ENCODE measurements at places on chromosomes 7 and 10.

DNA sequence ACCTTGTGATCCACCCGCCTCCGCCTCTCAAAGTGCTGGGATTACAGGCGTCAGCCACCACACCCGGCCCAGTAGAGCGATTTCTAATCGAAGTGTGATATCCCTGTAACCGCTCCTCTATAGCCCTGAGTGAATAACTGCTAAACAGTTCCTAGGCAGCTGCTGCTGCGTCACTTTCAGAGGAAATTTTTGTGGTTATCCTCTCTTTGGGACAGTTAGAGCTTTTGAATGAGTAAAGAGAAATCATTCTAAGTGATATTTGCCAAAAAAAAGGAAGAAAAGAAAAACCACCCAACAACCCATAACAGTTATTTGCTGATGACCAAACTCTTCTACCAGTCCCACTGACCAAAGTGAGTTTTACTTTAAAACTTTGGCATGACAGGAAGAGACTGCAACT lies 59.9 kb downstream of the MKX start:
- no peak for DNase-seq

DNA sequence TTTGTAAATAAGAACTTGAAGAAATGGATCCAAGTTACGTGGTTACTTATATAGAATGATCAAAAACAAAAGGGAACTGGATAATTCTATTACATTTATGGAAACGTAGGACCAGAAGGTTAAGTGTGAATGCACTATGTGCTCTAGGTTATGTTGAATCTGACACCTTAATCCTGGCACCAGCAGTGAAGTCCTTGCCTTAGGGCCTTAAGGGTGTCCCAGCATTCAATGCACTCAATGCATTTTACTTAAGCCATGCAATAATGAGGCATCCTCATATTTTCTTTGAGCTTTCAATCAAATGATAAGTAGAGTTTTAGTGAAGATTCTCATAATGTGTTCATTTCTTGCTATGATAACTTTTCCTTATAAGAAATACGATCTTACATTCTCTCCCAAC lies 178.3 kb upstream of the AGR3 start:
- DNase-seq = no peak

- no peak for DNase-seq
These were observed 102.5 kb downstream of the CD36 start for GRCh38 chr7:80740778-80741545.

- no peak for DNase-seq
These were observed 298.5 kb upstream of the TPK1 start for GRCh38 chr7:145134377-145134776.

DNA sequence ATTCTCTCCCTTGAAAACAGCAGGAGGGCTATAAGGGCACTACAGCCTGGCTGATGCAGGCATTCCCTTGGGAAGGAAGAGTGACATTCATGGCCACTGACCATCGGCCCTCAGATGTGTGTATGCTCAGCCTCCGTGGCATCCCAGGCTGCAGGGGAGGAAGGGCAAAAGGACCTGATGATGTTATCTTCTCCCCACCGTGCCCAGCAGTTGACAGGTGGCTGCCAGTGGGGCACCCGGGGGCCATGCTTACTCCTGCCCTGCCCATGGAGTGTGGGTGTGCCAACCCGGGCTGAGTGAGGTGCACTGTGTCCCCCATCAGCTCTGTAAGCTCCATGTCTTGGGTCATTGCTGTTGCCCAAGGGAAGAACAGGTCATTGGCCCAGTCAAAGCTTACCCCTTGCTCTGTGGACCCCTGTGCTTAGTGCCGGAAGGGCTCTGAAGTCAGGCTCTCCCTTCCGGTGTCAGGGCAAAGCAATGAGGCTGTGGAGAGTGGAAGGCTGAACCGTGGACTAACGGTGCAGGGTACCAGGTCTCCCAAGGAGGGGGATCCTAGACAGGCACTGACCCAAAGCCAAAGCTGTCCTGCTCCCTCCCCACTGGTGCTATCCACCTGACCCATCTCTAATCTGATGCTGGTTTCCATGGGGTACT lies 92.2 kb downstream of the CCDC3 start:
- no peak for DNase-seq

- no peak for DNase-seq
These were observed 535.2 kb downstream of the GRID1 start for GRCh38 chr10:85831422-85831821.

DNA sequence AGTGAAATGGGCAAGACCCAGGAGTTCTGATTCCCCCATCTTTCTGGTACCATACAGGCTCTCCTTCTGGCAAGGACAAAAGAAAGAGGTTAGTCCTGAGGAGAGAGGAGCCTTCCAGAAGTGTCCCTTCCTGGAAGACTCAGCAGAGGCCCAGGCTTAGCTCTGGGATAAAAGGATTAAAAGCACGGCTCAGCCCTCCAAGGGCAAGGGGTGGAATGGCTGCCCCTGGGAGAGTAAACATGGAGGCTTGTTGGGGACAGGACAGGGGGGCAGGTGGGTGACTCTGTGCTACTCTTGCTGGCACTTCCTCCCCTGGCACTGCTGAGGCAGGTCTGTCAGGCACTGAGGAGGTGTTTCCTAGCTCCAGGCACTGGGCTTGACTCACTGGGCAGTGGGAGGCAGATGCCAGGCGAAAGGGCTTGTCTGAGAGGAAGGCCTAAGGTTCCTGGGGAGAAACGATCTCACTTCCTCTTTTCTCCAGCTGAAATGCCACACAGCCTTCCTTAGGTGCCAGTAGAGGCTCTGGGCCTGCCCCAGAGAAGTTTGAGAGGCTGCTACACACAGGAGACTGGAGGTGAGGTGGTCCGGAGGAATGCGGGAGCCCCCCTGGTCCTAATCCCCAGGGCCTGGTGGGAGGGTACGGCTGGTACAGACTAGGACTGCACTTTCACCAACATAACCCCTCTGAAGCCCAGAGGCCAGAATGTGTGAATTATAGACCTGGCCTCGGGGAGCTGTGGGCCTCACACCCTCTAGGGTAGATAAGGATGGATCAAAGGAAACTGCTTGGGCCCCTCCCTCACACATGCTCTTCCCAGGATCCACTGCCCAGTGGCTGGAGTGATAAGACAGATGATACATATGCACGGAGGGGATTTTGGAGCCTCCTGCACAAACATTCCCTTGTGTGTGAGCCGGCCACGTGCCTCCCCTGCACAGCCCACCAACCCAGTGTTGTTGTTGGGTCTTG lies 63.2 kb upstream of the PODXL start:
- no peak for DNase-seq

DNA sequence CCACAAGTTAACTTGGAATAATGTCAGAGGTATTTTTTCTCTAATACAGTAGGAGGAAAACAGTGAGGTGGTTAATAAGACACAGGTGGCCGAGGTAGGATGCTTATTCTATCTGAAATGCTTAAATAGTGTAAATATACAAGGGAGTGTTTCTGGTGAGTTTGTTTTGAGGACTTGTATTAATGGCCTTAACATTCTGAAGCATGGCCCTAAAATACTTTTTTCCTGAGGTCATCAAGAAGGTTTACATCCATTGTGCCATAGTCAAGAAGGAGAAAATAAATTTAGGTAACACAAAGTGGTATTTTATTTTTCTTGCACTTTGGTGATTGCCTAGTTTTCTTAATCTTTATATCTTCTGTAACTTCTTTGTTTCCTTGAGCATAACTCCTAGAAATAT lies 18.8 kb downstream of the GNAI1 start:
- DNase-seq = no peak

GRCh38 chr10:42753126-42753506 lies 29.5 kb upstream of the BMS1 start:
- DNase-seq = peak; percentile 64

DNA sequence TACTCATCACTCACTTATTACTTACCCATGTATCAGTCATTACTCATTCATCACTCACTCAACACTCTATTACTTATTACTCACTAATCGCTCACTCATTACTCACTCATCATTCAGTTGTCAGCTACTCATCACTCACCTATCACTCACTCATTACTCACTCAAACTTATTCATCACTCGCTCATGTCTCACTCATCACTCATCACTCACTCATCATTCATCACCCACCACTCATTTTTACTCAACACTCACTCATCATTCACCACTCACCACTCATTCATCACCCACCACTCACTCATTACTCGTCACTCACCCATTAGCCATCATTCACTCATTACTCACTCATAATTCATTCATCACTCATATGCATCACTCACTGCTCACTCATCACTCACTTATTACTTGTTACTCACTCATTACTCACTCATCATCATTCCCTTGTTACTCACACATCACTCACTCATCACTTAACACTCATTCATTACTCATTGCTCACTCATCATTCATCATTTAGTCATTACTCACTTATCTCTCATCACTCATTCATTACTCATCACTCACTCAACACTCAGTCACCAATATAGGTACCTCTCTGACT lies 237.9 kb downstream of the ADARB2 start:
- DNase-seq = no peak

- DNase-seq = no peak
These were observed 2.2 kb upstream of the FZD8 start for GRCh38 chr10:35644050-35644950.

DNA sequence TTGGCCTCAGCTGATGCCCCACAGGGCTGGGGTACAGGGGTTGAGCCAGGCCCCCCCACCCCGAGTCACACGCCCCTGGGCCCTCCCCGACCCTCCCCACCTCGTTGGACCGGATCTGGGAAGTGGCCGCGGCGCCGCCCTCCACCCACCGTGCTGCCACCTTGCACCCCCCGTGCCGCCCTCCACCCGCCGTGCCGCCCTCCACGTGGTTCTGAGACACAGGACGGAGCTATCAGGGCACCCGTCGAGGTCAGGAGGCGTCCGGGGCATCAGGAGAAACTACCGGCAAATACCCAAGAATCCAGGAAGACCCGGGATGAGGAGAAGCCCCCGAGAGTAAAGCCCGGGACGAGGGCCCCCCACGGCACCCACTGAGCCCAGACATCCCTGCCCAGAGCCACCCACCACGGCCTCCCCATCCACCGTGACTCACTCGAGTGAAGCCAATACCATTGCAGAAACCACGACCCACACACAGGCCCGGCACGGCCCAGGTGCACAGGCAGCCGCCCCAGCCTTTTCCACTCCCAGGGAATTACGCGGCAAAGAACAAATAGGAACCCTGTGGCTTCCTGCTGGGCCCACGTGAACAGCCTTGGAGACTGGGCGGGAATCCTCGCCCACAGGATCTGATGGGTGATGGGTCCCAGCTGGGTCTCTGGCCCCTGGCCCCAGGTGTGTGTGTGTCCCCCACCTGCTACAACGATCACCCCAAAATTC lies 34.0 kb downstream of the ADAP1 start:
- DNase-seq = no peak

DNA sequence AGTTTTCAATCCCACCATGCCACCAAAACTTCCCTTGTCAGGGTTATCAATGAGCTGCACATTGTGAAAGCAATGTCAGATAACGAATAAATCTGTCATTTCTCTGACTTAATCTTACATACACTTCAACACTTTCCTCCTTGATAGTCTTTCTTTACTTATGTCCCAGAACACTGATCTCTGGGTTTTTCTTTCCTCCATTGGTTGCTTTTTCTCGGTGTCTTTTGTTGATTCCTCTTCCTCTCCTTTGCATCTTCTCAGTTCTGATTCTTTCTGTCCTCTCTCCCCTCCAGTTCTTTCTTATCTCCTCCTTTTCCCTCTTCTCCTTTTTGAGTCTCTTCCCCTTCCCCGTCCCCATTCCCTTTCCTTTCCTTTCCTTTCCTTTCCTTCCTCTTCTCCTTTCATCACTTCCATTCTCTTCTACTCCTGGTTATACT lies 16.6 kb downstream of the DNAJB9 start:
- DNase-seq = no peak

Measured in CD4-positive, alpha-beta T cell treated with Interleukin-1 beta for 1 hour (primary cell).